Astrocyte (in vitro differentiated cells and primary cell): ENCODE measurements at places on chromosomes 2 and 18. TPM values are rescaled to one million over a fixed set of nuclear protein-coding genes. Genes with fewer than 3 reads are reported as not detected.

The PLEK gene
- total RNA-seq, result not detected in 2 replicates

- no peak for DNase-seq
Observed at GRCh38 chr18:40821596-40822243, 1133.3 kb upstream of the PIK3C3 start.

The RFX8 gene
- total RNA-seq, result not detected in 2 replicates

DNA sequence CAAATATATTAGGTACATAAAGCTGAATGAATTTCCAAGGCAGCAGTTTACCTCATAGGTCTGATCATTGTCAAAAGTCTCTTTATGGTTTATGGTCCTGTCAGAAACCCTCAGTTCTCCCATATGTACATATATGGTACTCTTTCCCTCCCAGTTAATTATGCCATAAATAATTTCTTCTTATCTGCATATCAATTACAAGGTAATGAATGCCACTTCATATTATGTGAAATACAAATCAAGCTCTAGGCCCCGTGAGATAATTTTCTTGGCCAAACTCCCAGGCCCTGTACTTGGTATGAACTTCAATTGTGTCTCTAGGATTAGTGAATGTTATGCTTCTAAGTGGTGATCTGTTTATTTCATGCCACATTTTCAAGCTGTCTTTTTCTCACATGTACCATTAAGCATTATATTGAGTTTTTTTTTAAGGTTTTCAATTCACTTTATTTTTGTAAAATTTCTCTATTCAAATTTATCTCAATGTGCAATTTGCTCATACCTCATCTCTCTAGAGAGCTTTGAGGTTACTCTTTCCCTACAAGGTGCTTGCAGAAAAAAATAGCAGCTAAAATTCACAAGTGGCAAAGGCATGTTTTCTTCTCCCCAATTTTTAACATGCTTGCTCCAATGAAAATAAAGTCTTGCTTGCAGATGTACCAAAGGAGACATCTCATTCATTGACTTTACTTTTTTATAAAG is 430.6 kb upstream of the VRK2 start:
- DNase-seq, result no peak

DNA sequence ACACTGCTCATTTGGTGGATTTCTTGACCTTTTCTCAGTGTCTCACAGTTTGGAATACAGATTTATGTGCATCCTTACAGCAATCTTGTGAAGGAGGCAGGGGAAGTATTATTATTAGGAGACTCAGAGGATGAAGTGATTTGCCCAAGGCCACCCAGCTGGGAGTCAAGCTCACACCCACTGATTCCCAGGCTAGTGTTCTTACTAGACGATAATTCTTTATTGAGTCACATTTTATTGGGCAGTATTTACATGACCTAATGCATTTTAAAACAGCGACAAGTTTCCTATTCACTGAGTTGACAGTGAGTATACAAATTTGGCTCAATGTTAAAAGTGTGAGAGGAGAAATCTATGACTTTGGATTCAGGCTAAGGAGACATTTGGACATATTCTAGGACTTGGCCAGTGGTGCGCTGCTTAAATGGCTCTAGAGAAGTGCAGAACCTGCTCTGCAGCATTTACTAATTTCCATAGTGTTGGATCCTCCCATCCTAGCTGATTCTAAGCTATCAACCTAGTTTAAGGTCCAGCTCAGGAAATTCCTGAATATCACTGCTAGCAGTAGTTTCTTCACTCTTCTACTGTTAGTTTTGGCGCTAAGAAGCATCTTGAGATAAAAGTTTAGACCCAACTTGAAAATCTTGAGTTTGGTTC is 199.3 kb downstream of the MTX2 start:
- DNase-seq, result no peak

- no peak for DNase-seq
Observed at GRCh38 chr2:173218326-173219056, 136.2 kb upstream of the CDCA7 start.

- no peak for DNase-seq
Observed at GRCh38 chr2:224601923-224602322, 16.8 kb upstream of the CUL3 start.

- no peak for DNase-seq
Observed at GRCh38 chr2:73285159-73285739, 971 bp upstream of the FBXO41 start.

The RNF144A gene
- total RNA-seq, result 2.9 and 4.9 TPM in 2 replicates

GRCh38 chr2:233450864-233451575 is 96.7 kb downstream of the DGKD start:
- no peak for DNase-seq
